Stimulated activated CD8-positive, alpha-beta memory T cell treated with anti-CD3 and anti-CD28 coated beads, Interleukin-7, amount 100 ng/mL, for 1 hour (primary cell): ENCODE measurements at places on chromosomes 5 and 9.

GRCh38 chr5:81164936-81165335 is 68.2 kb upstream of the CKMT2 start:
- no peak for DNase-seq

GRCh38 chr9:372128-372527 is 157.5 kb downstream of the DOCK8 start:
- no peak for DNase-seq

- no peak for DNase-seq
Measured at GRCh38 chr9:101467690-101468089, 32.1 kb upstream of the ALDOB start.

- DNase-seq: no peak
Measured at GRCh38 chr5:17228821-17229291, 11.4 kb downstream of the BASP1 start.

DNA sequence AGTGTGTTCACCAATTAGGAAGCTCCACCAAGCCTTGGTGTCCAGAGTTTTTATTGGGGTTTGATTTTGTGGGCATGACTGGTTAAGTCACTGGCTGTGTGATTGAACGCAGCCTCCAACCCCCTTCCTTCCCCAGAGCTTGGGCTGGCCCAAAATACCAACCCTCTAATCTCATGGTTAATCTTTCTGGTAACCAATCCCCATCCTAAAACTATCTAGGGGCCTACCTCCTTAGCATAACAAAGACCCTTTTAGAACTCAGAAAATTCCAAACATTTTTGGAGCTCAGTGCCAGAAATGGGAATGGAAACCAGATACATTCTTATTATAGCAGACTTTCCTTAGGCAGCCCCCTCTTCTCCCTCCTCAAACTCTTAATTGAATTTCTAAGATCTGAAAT is 35.9 kb upstream of the HRH2 start:
- no peak for DNase-seq

DNA sequence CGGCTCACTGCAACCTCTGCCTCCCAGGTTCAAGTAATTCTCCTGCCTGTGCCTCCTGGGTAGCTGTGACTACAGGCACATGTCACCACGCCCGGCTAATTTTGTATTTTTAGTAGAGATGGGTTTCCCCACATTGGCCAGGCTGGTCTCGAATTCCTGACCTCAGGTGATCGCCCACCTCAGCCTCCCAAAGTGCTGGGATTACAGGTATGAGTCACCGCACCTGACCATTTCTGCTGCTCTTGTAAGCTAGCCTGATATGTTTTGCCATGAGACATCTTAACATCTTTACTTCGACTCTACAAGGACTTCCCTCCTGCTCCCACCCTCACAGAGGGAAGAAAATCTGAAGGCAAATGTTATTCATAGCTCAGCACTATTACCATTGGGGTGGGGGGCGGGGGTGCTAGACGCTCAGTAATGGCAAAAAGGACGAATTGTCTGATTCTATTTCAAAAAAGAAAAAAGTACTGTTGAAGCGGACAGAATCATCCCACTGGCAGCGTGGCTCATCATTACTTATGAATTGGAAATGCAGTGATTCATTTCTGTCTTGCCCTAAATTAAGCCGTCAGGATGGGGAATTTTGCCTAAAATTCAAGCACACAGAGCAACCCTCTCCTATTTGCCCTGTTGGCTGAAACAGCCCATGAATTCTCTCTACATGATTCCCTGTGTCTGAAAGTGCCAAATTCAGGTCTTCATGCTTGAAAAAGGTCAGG is 46.4 kb upstream of the WWC1 start:
- DNase-seq: no peak

DNA sequence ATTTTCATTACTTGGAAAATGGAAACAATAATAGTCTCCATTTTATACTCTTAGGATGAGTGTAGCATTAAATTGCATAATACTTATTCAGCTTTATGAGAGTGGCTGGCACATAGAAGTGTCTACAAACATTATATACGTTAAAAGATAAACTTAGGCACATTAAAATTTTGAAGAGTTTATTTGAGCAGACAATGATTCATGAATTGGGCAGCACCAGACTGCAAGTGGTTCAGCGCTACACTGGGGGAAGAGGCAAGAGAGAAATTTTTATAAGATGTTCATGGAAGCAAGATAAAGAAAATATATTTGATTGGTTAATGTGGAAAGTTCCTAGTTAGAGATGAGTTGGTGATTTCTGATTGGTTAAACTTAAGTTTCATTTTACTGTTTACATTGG is 243.7 kb downstream of the RASEF start:
- DNase-seq: no peak

- no peak for DNase-seq
Measured at GRCh38 chr9:133641396-133641655, 5.2 kb downstream of the DBH start.

- no peak for DNase-seq
Measured at GRCh38 chr5:138752341-138752950, 779 bp upstream of the CTNNA1 start.

DNA sequence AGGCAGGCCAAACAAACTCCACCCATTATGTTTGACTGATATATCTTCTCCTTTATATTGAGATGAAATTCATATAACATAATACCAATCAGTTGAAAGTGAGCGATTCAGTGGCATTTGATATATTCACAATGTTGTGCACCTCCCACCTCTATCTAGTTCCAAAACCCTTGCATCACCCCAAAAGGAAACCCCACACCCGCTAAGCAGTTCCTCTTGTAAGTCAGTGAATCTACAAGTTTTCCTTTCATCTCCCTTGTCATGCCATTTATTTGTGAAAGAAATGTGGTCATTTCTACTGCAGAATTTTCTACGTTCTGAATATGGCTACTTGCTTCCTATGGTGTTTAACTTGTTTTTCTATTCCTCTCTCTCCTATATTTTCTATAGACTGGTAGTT is 99.4 kb upstream of the PTPN3 start:
- DNase-seq: no peak

- DNase-seq: no peak
Measured at GRCh38 chr5:1017691-1018455, 9.3 kb downstream of the NKD2 start.

DNA sequence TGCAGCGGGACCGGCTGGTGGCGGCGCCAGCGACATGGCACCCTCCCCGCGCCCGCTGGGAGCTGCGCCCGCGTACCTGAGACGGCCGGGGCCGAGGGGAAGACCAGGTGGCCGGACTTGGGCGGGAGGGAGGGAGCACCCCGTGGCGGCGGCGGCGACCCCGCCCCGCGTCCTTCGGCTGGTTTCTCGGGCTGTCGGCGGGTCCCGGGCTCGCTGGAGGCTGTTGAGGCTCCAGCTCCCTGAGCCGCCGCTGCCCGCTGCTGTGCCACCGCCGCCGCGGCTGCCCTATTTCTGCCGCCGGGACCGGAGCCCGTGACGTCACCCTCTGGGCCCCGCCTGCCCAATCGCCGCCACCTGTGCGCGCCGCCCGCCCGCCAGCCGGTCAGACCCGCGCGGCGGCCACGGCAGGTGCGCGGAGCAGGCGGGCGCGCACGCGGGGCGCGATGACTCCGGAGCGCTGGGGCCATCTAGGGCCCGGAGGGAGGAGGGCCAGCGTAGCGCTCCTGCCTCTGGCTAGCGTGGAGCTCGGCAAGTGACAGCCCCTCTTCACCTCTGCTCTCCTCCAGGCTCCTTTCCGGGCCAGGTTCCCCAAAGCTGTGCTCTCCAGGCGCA is at the start of gene FSTL4:
Gene FSTL4, minus strand, starts transcription at position 293 of the 612 bp plus-strand sequence.
- DNase-seq: no peak

DNA sequence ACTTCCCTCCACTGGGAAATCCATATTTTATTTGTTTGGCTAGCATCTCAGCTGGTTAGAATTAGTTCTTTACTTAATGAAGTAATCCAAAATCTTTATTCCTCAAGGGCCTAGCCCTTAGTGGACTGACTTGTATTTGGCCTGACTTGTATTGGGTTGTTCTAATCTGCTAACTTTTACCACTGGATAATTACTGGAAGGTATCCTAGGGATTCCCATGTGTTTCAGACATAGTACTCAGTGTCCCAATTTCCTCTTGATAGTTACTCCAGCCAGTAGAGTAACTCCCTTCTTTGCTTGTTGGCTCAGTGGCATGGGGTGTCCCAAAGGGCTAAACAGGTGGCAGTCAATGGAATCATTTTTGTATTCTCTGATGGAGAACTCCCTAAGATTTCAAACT is 156.0 kb downstream of the DCP2 start:
- no peak for DNase-seq

DNA sequence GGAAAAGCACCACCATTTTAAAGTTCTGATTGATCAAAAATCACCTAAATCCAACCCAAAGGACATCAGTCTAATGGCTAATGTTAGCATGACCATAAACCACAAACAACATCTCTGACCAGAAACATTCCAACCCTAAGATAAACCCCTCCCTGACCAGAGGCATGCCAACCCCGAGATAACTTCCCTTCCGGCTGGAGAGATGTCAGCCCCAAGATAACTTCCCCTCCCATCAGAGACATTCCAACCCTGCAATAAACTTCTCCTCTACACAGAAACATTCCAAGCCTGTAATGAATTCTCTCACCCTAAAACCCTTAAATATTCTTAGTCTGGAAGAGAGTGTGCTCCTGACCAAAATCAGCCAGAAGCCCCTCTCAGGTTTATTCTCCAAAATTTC is 364.3 kb downstream of the KCNN2 start:
- no peak for DNase-seq

DNA sequence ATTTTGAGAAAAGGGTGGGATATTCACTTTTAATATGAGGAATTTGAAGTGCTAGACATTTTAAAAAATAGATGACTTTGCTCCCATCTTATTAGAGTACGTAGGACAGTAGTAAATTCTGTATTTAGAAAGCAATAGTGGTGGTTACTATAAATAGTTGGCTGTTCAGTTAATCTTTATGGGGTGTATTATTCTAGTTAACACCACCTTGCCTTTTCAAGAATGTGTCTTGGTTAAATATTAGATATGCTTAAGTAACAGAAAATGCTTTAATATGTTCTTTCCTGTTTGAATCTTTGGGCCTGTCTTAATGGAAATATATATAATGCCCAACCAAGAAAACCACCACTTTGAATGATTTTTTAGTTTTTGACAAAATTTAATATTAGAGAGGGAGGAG is 608.7 kb upstream of the FAM174A start:
- DNase-seq: no peak

- DNase-seq: no peak
Measured at GRCh38 chr9:112041536-112042243, 133.4 kb downstream of the SUSD1 start.

- DNase-seq: no peak
Measured at GRCh38 chr5:176742246-176743105, 67.9 kb upstream of the UNC5A start.

DNA sequence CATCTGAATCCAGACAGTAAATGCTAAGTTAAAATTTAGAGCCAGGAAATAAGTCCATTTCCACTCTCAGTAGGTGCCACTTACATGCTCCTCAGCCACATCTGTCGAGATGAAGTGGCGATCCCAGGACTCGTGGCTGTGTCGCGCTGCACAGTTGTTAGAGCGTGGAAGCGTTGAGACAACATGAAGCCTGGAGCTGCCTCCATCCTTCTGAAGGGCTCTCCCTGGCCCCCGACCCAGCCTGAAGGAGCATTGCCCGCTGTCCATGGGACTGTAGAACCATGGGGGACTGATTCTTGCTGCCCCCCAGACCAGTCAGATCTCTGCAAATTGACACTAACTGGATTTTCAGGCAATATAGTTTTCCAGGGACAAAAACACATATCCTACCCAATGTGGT is 58.9 kb downstream of the IRX1 start:
- no peak for DNase-seq

DNA sequence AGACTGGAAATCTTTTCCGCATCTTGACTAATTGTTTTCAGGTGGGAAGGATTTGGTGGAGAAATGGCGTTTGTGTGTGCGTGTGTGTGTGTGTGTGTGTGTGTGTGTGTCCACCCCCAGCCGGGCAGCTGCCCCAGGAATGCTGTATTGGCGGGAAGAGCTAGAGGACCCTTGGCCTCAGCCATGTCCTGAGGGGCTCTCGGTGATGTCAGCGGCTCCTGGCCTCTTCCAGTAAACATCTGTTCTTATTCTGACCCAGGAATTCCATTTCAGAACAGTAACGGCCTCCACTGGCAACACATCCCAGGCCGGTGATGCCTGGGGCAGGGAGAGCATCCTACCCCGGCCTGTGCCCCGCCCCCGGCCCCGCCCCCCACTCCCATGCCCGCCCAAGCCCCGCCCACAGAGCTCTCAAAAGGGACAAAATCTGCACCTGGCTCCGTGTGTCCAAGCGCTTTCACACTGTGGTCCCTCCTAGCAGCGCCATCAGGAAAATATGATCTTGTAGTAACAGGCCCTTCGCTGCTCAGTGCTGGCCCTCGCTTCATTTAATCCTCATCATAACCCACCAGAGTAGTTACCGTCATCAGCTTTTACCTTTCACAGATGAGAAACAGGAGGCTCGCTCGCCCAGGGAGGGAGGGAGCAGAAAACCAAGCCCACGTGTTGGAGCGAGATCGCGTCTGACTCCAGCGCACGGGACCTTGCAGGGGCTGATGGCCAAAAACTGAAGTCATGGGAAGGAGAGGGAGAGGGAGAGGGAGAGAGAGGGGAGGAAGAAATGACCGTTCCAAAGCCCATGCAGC is 18.9 kb downstream of the ADAMTS2 start:
- DNase-seq: no peak

DNA sequence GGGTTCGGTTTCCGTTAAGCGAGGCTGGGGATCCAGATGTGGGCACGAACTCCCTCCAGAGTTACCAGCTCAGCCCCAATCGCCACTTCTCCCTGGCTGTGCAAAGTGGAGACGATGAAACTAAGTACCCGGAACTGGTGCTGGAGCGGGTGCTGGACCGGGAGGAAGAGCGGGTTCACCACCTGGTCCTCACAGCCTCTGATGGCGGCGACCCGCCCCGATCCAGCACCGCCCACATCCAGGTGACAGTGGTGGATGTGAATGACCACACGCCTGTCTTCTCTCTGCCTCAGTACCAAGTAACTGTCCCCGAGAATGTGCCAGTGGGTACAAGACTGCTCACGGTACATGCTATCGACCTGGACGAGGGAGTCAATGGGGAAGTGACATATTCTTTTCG is 803 bp downstream of the PCDHGA7 start:
- no peak for DNase-seq

DNA sequence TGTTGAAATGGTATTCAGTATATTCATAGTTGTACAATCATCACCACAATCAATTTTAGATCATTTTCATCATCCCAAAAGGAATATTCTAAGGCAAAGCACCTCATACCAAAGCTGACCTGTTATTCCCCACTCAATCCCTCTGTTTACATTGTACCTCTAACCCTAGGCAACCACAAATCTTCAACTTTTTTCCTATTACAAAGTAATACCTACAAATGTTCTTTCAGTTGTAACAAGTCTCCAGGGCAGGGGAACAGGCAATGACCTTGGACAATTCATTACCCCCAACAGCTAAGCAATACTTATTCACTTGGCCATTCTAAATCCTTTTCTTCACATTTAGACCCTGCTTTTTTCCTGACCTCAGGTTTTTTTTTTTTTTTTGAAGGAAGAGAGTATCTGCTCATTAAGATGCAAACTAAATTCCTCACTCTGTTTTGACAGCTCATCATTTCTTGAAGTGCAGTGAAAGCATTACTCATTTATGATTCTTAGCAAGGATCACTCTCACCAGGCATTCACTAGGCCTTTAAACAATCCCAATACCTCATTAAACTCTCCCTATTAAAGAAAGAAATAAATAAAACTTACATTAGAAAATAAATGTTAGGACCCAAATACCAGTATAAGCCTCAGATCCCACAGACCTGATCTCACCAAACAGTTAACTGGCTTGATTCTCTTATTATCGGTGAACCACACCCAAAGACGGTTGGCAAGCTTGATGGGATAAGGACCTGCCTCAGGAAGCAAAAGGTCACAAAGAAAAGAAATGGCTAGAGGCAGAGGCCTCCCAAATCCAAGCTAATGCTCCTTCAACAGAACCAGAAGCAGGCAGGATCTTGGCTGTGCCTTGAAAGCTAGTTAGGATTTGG is 15.3 kb downstream of the MTMR12 start:
- DNase-seq: no peak
